Activated CD8-positive, alpha-beta memory T cell treated with anti-CD3 and anti-CD28 coated beads for 24 hours (primary cell): ENCODE measurements at places on chromosomes 16 and 17.

- no peak for DNase-seq
These were observed 1.5 kb downstream of the SLC16A6 start for GRCh38 chr17:68289473-68289872.

- DNase-seq: peak; percentile 96
These were observed at the start of gene NSRP1 for GRCh38 chr17:30116661-30117551. TSS of gene NSRP1 (plus strand) at chr17:30116816. CDS start at chr17:30116844, 28 bp downstream.

DNA sequence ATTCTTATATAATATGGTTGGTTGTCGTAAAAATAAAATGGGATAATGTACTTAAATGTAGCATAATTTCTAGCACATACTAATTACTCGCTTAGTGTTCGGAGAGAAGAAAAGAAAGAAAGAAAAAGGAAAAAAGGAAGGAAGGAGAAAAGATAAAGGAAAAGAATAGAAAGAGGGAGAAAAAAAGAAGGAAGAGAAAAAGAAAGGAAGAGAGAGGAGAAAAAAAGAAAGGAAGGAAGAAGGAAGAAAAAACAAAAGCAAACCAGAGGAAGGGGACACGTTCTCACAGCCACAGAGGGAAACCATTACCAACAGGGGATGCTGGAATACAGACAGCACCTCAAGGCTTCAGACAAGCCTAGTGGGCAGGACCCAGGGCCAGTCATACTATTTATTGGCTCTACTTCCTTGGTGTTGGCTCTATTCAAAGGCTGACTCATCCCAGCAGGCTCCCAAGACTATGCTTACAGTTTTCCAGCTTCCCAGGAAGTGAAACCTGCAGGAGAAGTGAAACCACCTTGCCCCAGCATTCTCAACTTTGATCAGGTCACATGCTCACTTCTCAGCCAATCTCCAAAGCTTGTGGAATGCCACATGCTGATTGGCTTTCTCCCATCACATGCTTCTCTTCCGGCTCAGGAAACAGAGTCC, 273.5 kb upstream of the IRX5 start:
- no peak for DNase-seq

DNA sequence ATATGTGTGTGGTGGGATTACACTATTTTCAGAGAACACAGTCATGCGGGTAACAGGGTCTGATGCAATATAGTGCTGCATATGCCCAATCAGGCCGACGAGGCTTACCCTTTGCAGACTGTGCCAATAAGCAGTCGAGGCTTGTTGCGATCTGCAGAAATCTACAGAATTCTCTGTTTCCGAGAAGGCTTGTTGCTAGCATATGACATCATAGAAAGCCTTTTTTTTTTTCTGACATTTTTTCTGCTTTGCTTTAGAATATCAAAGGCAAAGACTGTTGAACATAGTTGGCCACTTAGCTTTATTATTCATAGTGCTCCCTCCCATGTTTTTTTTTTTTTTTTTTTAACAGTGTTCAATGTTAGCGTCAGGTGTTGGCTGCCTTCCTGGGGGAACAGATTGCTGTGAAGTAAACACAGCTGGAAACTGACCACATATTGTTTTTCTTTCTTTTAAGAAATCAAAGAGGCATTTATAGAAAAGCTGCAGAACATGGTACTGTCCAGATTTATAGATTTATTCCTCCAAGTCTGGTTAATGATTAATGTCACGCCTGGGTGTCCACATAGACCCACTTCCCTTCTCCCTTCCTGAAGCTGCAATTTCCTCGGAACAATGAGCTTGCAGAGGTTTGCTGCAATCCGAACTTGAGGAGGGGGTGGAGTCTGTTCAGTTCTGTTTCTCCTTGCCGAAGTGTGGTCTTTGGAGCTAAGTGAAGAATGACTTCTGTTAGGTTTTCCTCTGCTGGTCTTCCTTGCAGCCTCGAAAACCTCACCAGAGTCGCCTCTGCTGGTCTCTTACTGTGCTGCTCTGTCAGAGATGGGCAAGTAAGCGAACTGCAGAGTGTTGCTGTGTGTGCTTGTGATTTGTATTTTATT, 87.3 kb downstream of the MAP2K6 start:
- no peak for DNase-seq

DNA sequence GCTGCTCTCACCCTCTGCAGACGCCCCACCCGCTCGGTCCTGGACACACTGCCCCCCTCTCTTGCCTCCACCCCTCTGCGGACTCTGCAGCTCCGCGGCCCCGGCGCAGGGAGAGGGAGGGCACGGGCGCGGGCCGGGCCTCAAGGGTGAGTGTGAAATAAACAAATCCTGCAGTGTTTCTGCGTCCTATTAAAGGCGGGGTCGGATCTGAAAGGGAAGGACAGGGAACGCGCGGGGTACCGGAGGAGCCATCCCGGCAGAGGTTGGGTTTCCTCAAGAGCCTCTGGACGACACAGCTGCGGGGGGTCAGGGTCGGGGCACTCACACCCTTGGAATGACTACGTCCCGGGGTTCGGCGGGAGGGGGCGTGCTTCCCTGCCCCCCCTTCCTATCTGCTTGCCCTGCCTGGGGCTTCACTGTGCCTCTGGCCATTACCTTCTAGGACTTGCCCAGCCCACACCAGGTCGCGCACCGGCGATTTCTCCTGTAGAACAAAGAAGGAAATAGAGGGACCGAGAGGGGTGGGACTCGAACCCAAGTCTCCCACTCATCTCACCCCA, 466 bp upstream of the HSF4 start:
- no peak for DNase-seq

- DNase-seq: peak; percentile 94
These were observed 18.5 kb upstream of the NAGLU start for GRCh38 chr17:42517516-42517915.

GRCh38 chr17:61536422-61536955, 54.5 kb downstream of the NACA2 start:
- DNase-seq: no peak

GRCh38 chr16:75996491-75996890, 270.2 kb upstream of the CPHXL start:
- DNase-seq: no peak

- no peak for DNase-seq
These were observed 32.0 kb upstream of the CIBAR2 start for GRCh38 chr16:85144026-85144915.

DNA sequence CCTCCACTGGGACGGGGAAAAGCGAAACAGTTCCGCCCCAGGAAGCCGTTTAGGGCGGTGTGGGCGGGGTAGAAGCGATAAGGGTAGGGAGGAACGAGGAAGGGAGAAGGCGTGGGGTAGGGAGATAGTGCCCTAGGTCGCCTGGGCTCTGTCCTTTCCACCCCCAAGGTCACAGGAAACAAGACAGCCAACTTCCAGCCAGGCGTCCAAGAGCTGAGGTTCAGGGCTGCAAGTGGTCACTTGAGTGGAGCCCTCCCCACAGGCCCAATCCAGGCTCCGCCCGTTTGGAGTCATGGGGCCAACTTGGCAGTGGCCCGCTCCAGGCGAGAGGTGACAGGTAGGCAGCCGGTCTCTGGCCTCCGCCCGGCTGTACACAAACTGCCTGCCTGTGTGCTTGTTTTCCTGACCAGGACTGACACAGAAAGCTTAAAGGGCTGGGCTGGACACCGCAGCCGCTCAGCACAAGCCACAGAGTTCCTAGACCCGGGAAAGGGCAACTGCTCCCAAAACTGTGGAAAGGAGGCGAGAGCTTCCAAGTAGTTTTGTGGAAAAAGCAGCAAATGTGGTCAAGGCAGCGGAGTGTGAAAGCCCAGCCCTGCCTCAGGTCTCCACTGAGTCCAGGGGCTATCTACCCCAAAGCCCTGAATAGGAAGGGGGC, at the start of gene RILP:
Gene RILP, minus strand, starts transcription at position 23 of the 658 bp plus-strand sequence. CDS start 62 bp downstream, outside the sequence.
- DNase-seq: no peak

- no peak for DNase-seq
These were observed 1049.4 kb upstream of the EEF2KMT start for GRCh38 chr16:6146874-6147425.

- DNase-seq: no peak
These were observed 103.8 kb upstream of the RPL38 start for GRCh38 chr17:74099442-74100340.

- DNase-seq: no peak
These were observed 5.5 kb downstream of the TIMM22 start for GRCh38 chr17:1002412-1002753.

GRCh38 chr16:24681793-24682192, 47.7 kb upstream of the TNRC6A start:
- no peak for DNase-seq

DNA sequence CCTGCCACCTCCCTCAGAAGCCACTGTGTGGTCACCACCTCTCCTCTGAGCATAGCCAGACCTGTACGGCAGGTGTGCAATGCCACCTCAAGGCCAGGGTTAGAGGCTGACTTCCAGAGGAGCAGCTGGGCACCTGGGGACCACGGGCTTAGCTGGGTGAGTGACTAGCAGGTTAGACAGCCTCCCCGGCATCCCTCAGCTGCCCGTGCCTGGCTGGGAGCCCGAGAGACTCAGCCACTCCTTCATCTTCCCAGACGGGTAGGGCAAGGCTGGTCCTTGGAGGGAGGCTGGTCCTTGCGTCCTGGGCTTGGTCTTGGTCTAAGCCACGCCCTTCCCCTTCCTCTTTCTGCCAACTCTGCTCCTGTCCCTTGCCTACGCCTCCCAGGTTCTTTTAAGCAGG, 7.8 kb downstream of the CRHR1 start:
- no peak for DNase-seq

- no peak for DNase-seq
These were observed 160.9 kb downstream of the MAP2K6 start for GRCh38 chr17:69575346-69575761.

DNA sequence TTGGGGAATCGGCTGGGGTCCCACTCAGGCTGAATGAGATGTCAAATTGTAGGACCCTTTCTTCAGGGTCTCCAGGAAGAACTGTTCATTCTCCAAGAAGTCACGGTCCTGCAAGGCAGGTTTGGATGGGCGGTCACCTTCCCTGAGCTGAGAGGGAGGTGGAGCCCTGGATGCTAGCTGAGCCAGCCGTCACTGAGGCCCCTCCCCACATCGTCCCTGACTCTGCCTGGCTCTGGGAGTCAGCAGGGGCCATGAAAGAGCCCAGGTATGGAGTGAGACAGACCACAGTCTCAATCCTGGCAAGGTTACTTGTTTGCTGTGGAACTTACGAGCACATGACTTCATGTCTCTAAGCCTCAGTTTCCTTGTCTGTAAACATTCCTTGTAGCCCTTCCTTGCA, 6.0 kb upstream of the MRPL38 start:
- DNase-seq: no peak

- DNase-seq: peak; percentile 71
These were observed 1.1 kb downstream of the KATNB1 start for GRCh38 chr16:57736419-57737351.

GRCh38 chr17:58378733-58379510, 26.9 kb upstream of the SUPT4H1 start:
- no peak for DNase-seq

GRCh38 chr17:11598274-11599221, at the start of gene DNAH9:
TSS of gene DNAH9 (plus strand) at chr17:11598470. CDS start at chr17:11598499, 29 bp downstream.
- DNase-seq: no peak

DNA sequence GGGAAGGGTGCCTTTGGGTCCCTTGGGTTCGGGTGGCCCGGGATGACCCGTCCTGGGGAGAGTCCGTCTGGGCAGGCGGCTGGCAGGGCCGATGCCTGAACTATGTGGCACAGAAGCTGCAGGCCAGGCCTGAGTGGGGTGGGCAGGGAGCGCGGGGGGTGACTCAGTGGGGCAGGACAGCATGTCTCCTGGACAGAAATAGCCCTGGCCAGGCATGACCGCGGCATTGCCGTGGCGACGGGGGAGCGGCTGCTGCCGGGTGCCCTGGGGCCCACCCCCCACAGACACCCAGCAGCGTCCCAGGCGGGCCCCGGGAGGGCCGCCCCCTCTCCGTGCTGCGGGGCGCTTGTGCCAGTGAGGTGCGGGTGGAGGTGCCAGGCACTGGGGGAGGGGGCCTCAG, 1.8 kb upstream of the C1QTNF8 start:
- no peak for DNase-seq

DNA sequence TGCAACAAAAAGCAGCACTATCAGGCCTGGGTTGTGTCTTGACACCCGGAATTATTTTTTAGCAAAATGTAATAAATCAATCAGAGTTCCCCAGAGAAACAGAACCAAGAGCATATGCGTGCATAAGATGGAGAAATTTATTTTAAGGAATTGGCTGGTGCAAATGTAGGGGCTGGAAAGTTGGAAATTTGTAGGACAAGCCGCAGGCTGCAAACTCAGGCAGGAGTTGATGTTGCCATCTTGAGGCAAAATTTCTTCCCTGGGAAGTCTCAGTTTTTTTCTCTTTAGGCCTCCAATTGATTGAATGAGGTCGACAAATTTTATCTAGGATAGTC, 158.9 kb upstream of the FAM20A start:
- DNase-seq: no peak

GRCh38 chr17:988561-988960, 8.4 kb upstream of the TIMM22 start:
- no peak for DNase-seq

DNA sequence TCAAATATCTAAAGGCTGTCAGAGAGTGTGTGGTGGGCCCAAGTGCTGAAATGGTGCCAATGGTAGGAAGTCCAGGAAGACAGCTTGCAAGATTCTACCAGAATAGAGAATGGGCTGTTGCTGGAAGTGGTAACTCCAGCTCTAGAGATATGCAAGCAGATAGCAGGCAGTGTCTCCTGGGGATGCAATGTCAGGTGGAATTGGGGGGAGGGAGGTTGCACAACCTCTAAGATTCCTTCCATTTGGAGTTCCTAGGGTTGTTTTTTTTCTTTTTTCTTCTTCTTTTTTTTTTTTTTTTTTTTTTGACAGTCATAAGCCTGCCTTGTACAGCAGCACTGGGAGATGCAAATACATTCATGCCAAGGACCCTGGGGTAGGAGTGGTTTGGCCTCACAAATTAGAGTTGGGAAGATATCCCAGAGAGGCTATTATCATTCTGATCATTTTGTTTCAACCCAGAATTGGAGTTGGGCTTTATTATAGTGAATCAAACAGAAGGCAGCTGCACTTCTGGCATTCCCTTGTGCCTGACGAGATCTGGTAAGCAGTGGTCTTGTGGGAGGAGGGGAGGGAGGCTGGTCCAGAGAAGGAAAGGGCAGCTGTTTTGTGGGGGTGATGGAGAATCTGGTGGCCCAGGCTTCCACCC, 51.1 kb downstream of the SLC6A2 start:
- DNase-seq: no peak

- peak; percentile 95 for DNase-seq
These were observed at the start of gene SLC7A6 for GRCh38 chr16:68264128-68265077. TSS of gene SLC7A6 (plus strand) at chr16:68264526. CDS start at chr16:68274727, 10,201 bp downstream.

GRCh38 chr17:42695500-42695899, 13.2 kb downstream of the CNTNAP1 start:
- DNase-seq: no peak
